Epithelial cell of proximal tubule (primary cell): ENCODE measurements at places on chromosomes 3 and 15.

GRCh38 chr3:158312560-158313141 lies 202.8 kb downstream of the RSRC1 start:
- DNase-seq = no peak

DNA sequence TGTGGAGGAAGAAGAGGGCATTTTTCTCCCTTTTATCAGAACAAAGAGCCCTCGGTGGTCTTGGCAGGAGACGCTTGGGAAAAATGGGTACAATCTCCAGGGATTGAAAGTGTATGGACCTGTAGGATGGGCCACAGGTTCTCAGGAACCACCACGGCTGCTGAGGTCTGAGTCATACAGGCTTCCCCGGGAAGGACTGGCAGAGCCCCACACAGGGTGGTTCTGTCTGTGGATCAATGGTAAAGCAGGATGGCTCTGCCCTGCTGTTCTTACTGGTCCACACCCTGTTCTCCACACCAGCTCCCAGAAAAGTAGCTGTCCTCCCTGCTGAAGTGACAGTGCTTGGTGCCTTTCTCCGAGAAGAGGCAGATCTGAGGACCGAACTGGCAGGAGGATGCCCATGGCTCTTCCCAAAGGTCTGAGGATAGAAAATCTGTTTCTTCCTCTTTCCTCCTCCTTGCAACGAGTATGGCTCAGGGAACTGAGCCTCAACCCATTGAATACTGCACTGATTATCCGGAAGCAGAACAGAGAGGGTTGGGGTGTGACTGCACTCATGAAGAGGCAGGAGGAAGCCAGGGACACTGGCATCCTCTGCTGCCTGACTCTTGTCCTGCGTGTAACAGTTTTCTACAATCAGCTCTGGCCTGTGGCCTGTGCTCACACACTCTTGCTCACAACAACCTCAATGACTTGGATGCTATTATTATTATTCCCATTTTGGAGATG lies 39.0 kb downstream of the KIF9 start:
- DNase-seq = no peak

DNA sequence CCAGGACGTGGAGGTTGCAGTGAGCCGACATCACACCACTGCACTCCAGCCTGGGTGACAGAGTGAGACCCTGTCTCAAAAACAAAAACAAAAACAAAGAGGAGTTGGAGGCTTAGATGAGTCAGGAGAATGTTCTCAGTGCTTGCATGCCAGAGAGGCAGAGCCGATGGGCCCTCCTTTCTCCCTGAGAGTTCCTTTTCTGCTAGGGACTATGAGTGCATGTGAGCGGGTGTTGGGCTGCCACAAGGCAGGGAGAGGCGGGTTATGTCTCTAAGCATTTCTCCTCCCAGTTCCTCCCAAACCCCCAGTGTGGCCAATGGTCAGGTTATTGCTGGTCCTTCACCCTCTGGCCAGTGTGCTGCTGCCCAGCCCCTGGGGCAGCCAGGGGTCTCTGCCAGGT lies 45.1 kb downstream of the RTP1 start:
- DNase-seq = no peak

- DNase-seq = peak; percentile 38
These were observed 338.2 kb upstream of the SLCO3A1 start for GRCh38 chr15:91515188-91515754.

DNA sequence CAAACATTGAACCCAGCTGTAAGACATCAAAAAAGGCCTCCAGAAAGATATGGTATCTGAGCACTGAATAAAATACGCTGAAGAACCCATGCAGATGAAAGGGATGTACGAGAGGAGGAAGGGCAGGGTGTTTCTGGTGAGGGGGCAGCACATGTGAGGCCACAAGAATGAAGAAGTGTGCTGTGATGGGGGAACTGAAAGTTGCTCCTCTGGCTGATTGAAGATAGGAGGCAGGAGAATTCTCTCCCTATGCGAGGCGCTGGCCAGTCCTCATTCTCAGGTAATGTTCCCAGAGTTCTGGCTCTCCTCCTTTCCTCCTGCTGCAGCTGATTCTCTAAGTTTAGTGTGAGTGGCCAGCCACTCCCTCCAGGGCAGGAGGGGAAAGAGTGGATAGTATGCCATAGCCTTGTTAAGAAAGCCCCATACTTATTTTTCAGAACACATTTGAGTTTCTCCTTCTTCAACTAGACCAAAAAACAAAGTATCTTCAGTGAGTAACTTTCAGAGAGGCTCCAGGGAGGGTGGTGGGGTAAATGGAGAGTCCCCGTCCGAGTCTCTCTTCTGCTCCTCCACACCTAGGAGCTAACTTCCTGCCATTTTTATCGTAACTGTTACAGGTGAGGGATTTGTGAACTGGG lies 26.9 kb upstream of the MYO1E start:
- DNase-seq = no peak

- no peak for DNase-seq
These were observed 60.2 kb upstream of the LCTL start for GRCh38 chr15:66625974-66626373.

- no peak for DNase-seq
These were observed 290.0 kb downstream of the WDR72 start for GRCh38 chr15:53469422-53469821.

DNA sequence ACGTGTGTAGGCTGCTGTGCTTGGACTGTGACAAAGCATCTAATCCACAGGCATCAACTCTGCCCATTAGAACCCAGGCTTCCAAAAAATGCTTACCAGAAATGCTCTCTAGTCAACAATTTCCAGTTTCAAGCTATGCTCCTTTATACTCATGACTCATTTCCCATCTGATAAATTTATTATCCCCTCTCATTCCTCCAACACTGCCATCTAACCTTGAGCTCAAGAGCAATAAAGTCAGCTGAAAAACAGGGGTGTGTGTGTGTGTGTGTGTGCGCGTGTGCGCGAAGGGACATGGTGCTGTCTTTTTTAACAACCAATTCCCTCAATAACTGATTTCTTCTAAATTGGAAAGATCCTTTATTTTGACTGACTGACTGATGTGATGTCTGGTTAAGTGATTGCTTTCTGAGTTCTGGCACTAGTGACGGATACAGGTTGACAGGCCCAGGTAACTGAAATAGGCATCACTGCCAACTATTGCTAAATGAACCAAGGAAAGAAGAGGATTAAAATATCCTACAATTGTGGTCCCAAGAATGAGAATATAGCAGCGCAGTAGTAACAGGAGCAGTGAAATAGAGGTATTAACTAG lies 405.5 kb downstream of the ZNF385D start:
- DNase-seq = no peak

DNA sequence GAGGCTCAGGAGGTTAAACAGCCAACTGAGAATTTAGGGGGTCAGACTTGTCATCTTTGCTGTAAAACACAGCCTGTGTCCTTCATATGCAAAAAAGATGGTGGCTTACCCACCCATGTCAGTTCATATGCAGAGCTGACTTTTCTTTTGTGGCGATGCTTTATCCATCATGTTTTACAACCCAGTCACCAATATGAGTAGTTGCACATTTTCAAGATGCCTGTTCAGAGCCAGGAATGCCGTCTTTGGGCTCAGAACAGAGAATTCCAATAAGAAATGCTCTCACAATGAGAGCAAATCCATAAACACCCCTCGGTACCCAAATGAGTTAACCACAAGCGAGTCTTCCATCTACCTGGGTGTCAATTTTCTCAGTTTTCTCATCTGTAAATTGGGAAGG lies 83.6 kb downstream of the TIGIT start:
- no peak for DNase-seq

GRCh38 chr15:58229297-58229768 lies 91.2 kb downstream of the AQP9 start:
- no peak for DNase-seq

- no peak for DNase-seq
These were observed 659 bp upstream of the ARRDC4 start for GRCh38 chr15:97959724-97960363.

- no peak for DNase-seq
These were observed 9.9 kb downstream of the ITPR1 start for GRCh38 chr3:4503050-4503449.
